ENCODE measurements at places on chromosomes 1 and 21.

GRCh38 chr1:185566995-185567394 is 167.2 kb upstream of the HMCN1 start:
- DNase-seq, result peak; percentile 71

DNA sequence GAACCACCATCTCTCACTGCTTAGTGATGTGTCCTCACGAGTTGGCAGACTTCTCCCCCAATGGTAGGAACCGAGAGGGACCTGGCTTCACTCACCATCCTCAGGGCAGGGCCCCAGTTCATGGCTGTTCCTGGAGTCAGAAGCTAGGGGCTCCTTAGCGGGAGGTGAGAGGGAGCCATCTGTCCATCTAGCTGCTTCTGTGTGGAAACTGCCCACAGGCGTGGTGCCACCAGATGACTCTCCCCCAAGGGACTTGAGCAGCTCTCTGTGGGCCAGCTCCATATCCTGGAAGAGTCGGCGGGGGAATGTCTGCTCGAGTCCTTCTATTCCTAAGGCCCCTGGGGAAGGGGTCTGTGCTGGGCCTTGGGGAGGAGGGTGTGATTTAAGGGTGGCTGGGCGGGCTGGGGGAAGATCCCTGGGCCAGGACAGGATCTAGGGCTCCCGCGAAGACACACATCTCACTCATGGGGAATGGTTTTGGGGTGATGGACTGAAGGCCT is 16.3 kb downstream of the LRRC71 start:
- DNase-seq, result no peak

DNA sequence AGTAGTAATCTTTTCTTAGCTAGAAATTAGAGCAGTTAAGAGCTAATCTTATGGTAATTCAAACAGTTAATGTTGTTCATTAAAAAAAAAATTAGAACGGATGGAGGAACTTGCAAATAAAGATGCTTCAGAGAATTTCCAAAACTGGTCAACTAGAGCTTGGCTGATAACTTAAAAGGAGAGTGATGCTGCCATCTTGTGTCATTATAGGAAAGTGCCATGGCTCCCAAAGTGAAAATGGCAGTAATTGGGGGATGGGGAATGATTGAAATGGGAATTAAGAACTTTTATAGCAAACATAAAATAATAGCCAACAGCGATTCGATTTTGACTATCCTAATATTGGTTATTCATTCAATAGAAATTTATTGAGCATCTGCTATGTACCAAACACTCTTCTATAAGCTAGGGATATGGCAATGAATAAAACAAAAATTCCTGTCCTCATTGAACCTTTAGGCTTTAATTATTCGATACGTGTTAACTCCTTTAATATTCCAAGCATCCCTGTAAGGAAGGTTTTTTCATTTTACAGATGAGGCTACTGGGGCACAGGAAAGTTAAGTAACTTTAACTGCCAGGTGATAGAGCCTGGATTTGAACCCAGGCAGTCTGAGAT is 5.7 kb upstream of the PLPP3 start:
- peak; percentile 80 for DNase-seq

DNA sequence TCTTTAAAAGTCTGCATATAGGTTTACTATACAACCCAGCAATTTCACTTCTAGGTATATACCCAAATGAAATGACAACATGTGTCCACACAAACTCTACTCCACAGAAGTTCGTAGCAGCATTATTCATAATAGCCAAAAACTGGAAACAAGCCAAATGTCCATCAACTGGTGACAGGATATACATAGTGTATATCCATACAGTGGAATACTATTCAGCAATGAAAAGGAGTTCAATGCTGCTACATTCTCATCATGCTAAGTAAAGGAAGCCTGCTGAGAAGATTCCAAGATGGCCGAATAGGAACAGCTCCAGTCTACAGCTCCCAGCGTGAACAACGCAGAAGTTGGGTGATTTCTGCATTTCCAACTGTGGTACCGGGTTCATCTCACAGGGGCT is 200.6 kb downstream of the PATJ start:
- DNase-seq, result no peak

GRCh38 chr1:186272486-186272885 is 102.6 kb downstream of the TPR start:
- DNase-seq, result peak; percentile 53

DNA sequence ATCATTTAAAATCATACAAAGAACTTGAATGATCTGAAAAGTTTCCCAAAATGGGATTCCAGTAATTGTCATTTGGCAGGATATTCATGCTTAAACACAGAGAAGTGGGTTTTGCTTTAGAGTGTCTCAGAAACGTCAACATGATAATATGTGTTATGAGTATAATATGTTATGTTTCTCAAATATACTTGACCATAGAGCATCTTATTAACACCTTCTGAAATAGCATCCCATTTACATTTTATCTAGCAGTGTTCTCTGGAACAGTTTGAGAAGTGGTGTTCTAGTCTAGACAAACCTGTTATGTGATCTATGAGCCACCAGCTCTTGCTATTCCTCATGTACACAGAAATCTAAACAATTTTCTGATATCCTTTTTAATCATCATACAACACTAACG is 588.8 kb upstream of the PBX1 start:
- DNase-seq, result no peak

DNA sequence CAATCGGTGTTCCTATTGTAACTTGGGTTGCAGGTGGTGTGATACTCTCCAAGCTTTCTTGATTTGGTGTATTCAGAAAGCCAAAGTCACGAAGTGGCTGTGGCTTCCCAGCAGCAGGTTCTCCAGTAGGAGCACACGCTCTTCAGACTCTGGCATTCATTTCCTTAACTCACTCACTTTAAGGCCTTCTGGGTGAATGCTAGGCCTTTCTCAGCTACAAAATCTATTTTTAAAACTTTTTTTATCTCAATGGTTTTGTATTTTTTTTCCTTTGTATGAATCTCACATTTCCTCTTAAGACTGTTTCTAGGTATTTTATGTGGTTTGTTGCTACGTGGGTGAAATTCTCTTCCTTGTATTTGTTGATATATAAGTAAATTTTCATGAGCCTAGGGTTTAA is 22.9 kb upstream of the PKN2 start:
- DNase-seq, result no peak

DNA sequence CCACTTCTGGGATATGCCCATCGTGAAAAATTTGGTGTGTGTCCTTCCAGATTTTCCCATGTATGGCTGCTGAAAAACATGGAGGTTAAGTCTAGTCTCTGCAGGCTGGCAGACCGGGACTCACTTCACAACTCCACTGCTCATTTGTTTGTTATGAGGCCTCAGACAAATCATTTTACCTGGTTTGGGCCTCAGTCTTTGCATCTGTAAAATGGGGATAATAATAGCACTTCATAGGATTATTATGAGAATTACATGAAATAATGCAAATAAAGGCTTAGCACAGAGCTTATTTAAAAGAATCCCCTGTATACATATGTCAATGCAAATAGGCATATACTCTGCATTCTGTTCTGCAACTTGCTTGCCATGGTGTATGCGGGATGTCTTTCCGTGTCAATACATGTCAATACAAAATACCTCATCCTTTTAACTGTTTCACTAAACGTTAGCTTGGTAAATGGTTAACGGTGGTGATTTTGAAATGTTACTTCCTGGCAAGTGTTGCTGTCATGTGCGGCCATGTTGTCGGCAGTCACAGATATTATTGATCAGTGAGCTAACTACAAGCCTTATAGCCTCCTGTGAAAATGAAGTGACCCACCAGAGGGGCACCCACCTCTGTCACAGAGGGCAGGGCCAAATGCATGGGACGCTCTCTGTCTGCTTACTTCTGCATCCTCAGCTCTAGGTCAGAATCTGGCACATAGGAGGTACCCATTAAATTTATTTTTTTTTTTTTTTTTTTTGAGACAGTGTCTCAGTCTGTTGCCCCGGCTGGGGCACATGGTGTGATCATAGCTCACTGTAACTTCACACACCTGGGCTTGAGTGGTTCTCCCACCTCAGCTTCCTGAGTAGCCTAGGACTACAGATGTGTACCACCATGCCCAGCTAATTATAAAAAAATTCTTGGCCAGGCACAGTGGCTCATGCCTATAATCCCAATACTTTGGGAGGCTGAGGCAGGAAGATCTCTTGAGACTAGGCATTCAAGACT is 4.3 kb downstream of the LCK start:
- DNase-seq, result peak; percentile 73

GRCh38 chr1:5753549-5754421 is 238.4 kb downstream of the NPHP4 start:
- no peak for DNase-seq

- DNase-seq, result peak; percentile 44
Observed at GRCh38 chr1:190084552-190084951, 393.1 kb downstream of the BRINP3 start.

GRCh38 chr1:227864882-227865281 is 49.4 kb downstream of the PRSS38 start:
- no peak for DNase-seq
